Activated naive CD4-positive, alpha-beta T cell treated with anti-CD3 and anti-CD28 coated beads for 36 hours (primary cell): ENCODE measurements at places on chromosomes 1 and 21. TPM values are rescaled to one million over a fixed set of nuclear protein-coding genes. Genes with fewer than 3 reads are reported as not detected.

- DNase-seq: no peak
These were observed 85.8 kb upstream of the KCNJ15 start for GRCh38 chr21:38170704-38171682.

GRCh38 chr1:5909576-5910275 lies 82.5 kb downstream of the NPHP4 start:
- no peak for DNase-seq

GUCA2A gene
- not detected for total RNA-seq

- DNase-seq: no peak
These were observed 2.7 kb downstream of the CACNA1E start for GRCh38 chr1:181486098-181486420.
